Tibial nerve (tissue), 4 donors: ENCODE measurements at places on chromosomes 5 and 9.

GRCh38 chr5:164319161-164319560 is 813.7 kb downstream of the MAT2B start:
- no peak for DNase-seq

GRCh38 chr5:180367991-180368390 is 14.9 kb upstream of the GFPT2 start:
- no peak for DNase-seq

GRCh38 chr9:109088221-109088620 is 31.5 kb downstream of the TMEM245 start:
- DNase-seq, result no peak

DNA sequence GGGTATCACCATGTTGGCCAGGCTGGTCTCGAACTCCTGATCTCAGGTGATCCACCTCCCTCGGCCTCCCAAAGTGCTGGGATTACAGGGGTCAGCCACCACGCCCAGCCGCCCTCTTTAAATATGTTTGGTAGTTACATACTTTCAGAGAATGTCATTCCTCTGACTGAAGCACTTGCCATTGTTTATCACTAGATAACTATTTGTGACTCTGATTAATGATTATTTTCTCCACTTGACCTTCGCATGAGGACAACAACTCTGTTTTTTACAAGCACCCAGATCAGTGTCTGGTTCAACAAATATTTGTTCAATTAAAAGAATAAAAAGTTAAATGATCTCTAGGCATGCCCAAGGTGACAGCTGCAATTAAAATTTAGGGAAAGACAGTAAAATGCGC is 56.2 kb downstream of the CLINT1 start:
- no peak for DNase-seq

- no peak for DNase-seq
Measured at GRCh38 chr5:43802651-43803050, 199.7 kb downstream of the NNT start.

GRCh38 chr5:62138607-62139006 is 167.4 kb upstream of the KIF2A start:
- no peak for DNase-seq
